Activated CD4-positive, CD25-positive, alpha-beta regulatory T cell (primary cell): ENCODE measurements at places on chromosomes 6 and 20.

DNA sequence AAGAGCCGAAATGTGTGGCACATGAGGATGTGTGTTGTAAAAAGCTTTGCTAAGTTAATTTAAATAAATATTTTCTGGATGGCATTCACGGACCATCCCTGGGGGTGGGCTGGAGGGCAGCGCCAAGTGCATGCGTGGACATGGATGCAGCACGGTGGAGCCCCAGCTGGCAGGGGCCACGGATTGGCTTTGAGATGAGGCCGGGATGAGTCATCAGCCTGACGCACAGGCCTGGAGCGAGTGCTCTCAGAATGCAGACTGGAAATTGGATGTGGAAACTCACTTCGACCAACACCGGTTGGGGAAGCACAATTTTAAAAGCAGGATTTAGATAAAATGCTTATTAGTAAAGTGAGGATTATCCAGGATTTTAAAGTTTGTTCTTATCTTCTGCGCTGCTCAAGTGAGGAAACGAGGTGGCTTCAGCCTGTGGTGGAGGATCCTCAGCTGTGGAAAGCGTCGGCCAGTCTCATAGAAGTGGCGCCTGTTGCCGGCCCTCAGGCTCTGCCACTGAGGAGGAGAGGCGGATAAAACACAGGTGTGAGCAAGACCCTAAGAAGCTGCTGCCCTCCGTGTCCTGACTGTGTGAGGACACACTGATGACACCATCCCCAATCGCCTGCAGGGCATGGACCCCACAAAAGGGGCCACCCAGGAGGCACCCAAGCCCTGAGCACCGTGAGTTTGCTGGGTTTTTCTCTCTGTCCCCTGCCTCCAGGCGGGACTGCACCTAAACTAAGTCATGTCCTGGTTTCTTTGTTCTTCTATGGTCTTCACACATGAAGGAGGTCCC is 279.7 kb downstream of the CDH4 start:
- DNase-seq: no peak

- no peak for DNase-seq
These were observed 319.0 kb downstream of the HACE1 start for GRCh38 chr6:104540743-104541142.

GRCh38 chr20:58981628-58982364 is 740 bp downstream of the NELFCD start:
- DNase-seq: no peak

- no peak for DNase-seq
These were observed 200.0 kb downstream of the LY86 start for GRCh38 chr6:6788394-6789032.

- no peak for DNase-seq
These were observed 12.3 kb downstream of the NRN1 start for GRCh38 chr6:5994234-5994998.

DNA sequence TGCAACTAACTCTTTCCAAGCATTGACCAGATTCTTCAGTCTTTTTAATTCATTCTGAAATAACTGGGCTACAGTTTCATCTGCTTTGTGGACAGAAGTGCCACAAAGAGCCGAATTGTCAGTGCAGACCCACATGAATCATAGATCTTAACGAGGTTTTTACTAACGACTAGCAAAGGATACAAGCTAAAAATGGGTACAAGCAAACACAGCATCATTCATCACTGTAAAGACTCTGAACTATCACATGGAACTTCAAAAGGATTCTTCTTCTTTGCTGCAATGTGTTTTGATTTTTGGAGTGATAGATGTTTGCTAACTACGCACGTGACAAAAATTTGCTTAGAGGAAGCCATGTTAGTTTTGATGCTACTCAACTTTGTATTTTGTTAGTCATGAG is 227.1 kb downstream of the ESR1 start:
- no peak for DNase-seq

DNA sequence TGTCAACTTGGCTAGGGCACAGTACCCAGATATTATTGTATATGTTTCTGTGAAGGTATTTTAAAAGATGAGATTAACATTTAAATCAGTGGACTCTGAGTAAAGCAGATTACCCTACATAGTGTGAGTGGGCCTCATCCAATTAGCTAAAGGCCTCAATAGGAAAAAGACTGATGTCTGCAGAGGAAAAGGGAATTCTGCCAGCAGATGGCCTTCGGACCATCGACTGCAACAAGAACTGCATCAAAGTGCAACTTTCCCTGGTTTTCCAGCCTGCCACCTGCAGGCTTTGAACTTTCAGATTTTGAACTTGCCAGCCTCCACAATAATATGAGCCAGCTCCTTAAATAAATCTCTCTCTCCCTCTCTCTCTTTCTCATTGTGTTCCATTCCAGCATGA is 80.5 kb downstream of the IMPG1 start:
- DNase-seq: no peak

DNA sequence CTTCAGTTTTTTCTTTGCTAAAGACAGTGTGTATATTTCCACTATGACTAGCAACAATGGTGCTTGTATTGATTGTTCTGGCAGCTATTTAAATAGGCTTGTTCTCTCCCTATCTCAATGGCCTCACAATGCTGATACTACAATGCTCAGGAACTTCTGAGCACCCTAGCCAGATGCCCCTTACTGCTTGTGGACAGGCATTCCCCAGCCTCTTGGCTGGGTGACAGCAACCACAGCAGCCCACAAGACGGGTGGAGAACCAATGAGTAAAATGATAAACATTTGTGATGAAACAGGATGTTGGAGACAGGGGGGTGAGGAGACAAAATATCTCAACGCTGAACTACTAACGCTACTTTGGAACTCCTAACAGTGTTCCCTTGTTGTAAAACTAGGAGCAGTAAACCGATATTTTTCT is 42.3 kb downstream of the HIVEP2 start:
- DNase-seq: peak; percentile 22

- no peak for DNase-seq
These were observed 431.8 kb upstream of the SOX4 start for GRCh38 chr6:21161707-21162106.

GRCh38 chr6:169320013-169320412 is 66.4 kb upstream of the THBS2 start:
- DNase-seq: no peak

DNA sequence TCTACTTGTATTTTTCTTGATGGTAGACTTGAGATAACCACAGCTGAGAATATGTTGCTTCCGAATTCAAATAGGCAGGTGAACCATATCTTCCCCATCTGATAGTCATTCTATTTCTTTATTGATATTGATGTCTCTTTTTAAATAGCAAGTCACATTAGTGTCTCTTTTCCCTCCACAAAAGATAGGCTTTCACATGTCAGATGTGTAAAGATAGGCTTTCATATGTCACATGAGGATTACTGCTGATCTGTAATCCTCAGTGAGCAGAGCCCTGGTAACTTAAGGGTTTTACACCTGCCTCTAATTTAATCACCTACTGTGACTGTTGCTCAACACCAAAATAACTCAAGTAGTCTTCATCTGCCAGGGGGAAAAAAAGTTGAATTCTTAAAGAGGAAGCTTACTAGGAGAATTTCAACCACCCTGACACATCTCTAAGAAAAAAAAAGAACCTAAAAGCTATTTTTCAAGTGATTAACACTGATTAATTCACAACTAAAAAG is 45.3 kb upstream of the TRDN start:
- DNase-seq: no peak

DNA sequence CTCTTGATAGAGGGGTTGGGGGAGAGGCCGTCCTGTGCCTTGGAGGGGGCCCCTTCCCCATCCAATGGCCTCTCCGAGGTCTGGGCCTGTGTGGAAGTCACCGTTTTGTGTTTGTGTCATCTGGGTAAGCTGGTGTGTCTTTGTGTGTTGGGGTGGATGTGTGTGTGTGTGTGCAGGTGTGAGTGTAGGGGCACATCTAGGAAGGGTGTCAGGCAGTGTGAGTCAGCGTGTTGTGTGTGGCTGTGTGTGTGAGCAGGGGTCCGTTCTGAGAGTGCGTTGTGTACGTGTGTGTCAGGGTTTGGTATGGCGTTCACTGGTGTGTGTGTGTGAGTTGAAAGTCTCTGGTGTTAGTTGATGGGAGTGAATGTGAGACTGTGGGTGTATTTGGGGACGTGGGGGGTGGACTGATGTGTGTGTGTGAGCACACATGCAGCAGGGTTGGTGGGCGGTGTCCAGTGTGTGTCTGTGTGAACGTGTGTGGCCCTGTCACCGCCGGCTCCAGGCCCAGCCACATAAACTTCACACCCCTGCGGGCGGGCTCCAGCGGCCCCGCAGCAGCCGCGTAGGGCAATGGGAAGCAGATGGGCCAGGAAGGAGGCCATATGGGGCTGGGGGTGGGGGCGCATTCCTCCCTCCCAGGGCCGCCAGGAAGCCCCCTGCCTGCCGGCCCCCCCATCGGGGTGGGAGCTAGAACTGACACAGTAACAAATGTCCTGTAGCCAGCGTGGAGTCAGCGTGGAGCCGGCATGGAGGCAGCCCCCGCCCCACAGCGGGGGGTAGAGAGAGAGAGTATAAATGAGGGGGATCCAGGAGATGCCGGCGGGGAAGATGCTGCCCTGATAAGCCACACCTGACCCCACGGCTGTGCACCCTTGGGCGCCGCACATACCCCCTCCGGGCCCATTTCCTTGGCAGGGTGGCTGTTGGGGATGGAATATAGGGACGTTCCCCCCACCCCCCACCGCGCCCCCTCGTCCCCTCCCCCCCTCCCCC is 32.1 kb downstream of the SNAI1 start:
- no peak for DNase-seq

- DNase-seq: no peak
These were observed 33.4 kb upstream of the GCNT2 start for GRCh38 chr6:10487668-10488327.

DNA sequence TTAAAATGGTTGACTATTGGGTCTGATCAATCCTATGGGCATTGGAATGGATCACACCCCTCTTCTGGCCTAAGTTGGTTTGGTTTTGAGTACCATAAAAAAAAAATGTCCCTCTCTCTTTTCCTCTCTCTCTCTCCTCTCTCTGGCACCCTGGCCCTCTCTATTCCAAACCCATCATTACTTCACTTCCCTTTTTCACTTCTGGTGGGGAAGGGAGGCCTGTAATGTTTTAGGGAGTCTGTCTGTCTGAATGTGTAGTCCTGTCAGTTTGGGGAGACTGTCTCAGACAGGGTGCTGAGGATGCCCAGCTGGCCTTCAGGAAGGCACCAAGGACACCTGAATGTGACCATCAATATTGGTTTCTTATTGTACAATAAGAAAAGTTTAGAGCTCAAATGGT is 165.8 kb downstream of the CD24 start:
- DNase-seq: no peak

DNA sequence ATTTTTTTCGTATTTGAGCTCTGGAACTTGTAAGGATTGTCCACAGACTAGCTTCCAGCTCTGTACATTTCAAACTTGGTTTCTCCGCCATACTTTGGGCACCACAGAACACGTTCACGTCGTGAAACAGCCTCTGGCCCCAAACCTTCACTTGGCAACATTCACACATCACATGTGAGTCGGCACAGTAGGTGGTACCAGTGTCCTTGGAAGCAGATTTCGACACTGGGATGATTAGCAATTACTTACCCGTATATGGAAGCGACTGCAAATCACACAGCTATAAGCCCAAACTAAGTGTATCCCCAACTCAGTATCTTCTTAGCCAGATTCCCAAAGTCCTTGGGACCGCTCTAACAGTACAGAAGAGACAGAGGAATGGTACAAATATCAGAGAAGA is 60.2 kb downstream of the MAFB start:
- DNase-seq: no peak

DNA sequence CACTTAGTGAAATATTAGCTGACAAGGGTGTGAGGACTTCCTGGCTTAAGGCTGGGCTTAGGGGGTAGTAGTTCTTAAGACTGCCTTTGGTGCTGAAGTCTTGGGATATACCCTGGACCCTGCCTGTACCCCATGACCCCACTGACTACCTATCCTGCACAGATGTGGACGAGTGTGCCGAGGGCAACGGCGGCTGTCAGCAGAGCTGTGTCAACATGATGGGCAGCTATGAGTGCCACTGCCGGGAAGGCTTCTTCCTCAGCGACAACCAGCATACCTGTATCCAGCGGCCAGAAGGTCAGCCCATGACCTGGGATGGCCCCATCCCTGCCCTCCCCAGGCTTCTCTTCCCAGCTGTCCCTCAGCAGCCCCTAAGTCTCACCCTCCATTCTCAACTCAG is 17.8 kb downstream of the SCUBE3 start:
- no peak for DNase-seq

- no peak for DNase-seq
These were observed 429.6 kb downstream of the BCKDHB start for GRCh38 chr6:80535914-80536565.
